ENCODE measurements at places on chromosomes 13 and 19.

DNA sequence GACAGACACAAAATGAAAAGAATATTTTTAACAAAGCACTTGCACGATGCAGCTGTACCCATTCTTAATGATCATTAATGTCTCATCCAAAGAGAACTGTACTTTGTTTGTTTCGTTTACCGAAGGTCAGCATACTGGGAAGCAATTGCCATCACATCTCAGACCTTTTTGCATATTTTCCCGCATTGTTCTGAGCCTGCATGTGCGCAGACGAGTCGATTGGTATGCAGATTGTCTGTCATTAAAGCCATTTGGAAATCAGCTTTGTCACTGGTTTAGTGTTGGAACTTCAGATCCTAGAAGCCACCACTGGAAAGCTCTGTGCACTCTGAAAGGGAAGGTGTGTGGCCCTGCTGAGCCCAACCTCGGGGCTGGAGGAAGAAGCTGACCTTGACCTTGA, 15.6 kb downstream of the SPACA7 start:
- no peak for DNase-seq

GRCh38 chr13:38543561-38543960, 143.3 kb upstream of the FREM2 start:
- DNase-seq: no peak

- no peak for DNase-seq
Observed at GRCh38 chr19:56973713-56974555, 133.4 kb upstream of the PEG3 start.

GRCh38 chr13:49993666-49994065, 3.2 kb upstream of the TRIM13 start:
- DNase-seq: no peak

GRCh38 chr19:44737238-44738071, 11.1 kb upstream of the BCL3 start:
- no peak for DNase-seq

DNA sequence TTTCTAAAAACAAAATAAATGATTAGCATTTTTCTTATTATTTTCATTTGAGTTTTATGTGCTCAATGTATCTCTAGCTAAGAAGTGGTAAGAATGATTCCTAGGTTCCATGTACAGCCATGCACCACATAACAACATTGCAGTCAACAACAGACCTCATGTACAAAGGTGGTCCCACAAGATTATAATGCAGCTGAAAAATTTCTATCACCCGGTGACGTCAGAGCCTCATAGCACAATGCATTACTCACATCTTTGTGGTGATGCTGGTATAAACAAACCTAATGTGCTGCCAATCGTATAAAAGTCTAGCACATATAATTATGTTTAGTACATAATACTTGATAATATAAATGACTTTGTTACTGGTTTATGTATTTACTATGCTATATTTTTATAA, 120.5 kb downstream of the SLC7A1 start:
- DNase-seq: no peak

- DNase-seq: peak; percentile 89
Observed at GRCh38 chr13:21670006-21670882, 629 bp upstream of the FGF9 start.

GRCh38 chr19:41744850-41745249, 10.5 kb upstream of the CEACAM6 start:
- no peak for DNase-seq
